Jurkat, Clone E6-1 (cell line): ENCODE measurements at places on chromosomes 5 and 9.

GRCh38 chr9:5421163-5421562 lies 16.6 kb downstream of the PLGRKT start:
- DNase-seq, result no peak

DNA sequence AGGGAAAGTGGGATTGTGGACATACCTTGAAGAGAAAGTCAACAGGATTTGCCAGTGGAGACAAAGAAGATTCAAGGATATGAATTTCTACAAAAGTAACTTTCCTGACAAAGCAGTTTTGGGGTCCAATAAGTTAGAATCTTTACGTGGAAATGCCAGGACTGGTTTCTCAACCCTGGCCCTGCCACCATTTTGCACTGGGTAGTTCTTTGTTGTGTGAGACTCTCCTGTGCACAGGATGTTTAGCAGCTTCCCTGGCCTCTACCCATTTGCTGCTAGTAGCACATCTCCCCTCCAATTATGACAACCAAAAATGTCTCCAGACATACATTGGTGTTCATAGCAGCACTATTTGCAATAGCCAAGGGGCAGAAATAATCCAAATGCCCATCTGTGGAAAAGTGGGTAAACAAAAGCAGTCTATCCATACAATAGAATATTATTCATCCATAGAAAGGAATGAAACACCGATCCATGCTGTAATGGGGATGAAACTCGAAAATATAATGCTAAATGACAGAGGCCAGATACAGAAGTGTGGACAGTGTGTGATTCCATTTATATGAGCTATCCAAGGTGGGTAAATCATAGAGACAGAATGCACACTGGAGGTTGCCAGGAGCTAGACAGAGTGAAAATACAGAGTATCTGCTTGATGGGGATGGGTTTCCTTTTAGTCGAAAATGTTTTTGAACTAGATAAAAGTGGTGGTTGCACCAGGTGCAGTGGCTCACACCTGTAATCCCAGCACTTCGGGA lies 91.4 kb downstream of the NSUN2 start:
- DNase-seq, result no peak

DNA sequence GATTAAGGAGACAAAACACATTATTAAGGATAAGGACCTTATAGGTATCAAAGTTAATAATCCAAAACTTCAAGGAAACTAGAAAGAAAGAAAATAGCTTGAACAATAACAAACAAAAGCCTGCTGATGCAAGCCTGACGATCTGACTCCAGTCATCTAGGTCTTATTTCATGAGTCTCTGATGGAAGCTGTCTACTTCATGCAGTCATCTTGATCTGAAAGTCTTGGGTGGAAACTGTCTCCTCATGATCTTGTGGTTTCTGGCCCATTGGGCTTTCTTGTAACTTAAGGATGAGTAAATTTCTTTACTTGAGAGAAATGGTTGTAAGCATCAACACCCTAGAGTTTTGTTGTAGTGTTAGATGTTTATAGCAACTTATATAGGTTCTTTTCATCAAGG lies 20.6 kb upstream of the PSIP1 start:
- DNase-seq, result no peak

DNA sequence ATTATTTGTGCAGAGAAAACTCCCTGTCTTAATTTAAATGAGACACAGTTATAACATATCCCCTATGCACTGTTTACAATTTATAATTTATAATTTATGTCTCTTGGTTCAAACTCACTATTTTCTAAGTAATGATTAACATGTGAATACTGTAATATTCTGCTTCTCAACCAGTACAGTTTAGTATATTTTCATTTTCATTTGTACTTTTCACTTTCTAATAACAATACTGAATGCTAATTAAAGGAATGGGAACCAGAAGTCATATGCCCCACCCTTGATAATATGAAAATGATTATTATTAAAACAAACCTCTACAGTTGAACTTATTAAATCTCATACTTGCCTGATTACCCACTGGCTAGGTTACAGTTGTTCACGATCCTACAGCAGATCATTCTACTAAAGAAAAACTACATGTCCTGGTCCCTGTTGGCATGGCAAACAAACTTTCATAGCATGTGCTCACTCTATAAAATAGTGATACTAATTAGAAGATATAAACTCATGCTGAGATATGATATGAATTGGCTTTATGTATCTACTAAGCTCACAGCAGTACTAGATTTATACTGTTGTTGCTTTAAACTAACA lies 66.4 kb downstream of the POU5F2 start:
- DNase-seq, result no peak

DNA sequence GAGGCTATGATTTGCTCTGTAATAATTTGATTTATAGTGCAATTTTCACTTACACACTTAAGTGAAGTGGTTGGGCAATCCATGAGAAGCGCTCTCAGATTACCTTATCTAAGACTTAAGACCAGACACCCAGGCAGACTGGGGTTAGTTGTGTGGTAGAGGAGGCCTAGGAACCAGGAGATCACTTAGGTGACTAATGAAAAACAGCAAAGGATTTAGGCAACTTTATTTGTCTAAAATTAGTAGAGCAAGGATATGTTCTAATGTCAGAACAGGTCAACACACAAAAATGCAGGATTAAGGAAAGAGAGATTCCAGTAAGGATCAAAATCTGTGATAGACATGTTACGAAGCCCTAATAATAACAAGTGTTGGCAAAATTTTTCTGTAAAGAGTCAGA lies 913.8 kb downstream of the TLE1 start:
- no peak for DNase-seq

- DNase-seq, result no peak
Measured at GRCh38 chr5:7872517-7873130, 3.7 kb downstream of the MTRR start.

GRCh38 chr5:15529821-15530220 lies 29.8 kb downstream of the FBXL7 start:
- DNase-seq, result no peak

DNA sequence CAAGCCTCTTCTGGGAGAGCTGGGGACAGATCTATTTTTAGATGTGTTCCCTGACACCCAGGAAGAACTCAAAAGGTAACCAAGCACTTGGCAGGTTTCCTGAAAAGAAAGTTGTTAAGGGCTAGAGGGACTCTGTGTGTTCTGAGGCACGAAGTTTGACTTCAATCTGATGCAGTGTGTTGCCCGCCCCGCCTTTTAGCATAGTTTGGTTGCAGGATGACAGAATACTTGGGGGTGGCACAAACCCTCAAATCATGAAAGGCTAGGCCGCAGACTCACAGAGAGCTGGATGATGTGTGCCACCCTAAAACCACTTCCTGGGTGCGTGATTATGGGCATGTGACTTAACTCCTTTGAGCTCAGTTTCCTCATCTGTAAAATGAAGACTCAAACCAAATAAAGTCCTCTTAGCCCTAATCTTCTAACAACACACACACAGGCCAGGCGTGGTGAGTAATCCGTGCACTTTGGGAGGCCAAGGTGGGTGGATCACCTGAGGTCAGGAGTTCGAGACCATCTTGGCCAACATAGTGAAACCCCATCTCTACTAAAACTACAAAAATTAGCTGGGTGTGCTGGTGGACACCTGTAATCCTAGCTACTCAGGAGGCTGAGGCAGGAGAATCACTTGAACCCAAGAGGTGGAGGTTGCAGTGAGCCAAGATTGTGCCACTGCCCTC lies 12.8 kb upstream of the NDFIP1 start:
- DNase-seq, result peak; percentile 91

DNA sequence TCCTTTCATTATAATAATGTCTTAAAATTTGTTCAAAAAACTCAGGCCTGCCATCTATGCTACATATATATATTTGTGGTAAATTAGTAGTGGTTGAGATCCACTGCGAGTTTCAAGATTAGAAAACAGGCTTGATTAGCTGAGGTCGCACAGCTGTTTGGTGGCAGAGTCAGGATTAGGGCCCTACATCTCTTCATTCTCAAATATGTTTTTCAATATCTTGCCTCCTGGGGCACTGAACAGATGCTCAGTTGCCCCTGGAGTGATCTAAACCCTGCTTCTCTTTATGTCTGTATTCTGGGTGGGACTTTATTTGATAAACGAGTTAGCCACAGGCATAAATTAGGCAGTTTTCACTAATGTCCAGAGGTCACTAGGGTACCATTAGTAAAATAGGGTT lies 27.8 kb upstream of the CEP120 start:
- DNase-seq, result no peak

DNA sequence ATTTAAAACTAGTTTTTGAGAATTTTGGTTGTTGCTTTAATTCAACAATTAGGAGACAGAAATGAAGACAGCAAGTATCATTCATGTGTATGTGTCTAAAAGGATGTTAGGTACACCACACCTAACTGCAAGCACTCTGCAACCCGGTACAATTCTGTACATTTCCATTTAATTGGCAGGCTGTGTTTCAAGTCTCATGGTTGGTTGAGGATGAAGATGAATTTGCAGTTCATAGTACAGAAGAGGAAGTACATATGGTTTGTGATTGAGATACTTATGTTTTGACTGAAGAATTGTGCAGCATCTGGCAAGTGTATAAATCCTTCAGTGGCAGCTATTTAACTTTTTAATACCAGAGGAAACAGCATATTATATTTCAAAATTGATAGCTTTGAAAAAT lies 628.7 kb upstream of the ZNF608 start:
- DNase-seq, result no peak

DNA sequence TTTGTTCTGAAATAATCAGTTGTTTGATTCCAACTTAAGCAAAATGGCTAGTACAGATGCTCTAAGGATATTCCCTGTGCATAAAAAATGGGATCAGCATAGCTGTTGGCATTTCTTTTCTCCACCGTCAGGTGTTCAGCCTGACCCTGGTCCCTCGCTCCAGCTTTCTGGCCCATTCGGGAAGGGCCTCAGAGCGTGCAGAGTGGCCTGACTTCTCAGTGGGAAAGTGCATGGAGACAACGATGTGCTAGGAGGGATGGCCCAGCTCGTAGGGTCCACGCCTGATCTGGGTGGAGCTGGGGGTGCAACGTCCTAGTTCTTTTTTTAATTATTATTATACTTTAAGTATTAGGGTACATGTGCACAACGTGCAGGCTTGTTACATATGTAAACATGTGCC lies 319.1 kb upstream of the IRX4 start:
- DNase-seq, result no peak

DNA sequence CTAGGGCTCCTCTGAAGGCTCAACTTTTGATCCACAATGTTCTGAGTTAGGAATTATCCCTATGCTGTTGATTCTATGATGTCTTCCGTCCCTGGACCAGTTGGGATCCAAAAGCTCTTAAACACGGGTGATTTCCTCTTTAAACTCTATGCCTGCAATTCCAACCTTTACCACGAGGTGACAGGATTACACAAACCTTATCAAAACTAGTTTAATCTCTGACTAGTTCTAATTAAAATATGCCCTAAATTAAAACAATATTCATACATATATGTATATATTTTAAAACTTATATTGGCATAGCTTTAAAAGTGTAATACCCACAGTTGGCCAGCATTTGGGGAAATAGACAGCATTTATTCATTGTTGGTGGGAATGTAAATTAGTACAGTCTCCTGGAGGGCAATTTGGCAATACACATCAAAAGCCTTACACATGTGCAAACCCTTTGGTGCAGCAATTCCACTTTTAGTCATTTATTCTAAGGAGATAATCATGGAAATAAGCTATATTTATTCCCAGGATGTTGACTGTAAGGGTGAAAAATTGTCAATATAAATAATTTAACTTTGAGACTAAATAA lies 51.6 kb upstream of the PHYKPL start:
- DNase-seq, result peak; percentile 23

GRCh38 chr5:82816926-82817325 lies 260.3 kb downstream of the TMEM167A start:
- DNase-seq, result no peak

DNA sequence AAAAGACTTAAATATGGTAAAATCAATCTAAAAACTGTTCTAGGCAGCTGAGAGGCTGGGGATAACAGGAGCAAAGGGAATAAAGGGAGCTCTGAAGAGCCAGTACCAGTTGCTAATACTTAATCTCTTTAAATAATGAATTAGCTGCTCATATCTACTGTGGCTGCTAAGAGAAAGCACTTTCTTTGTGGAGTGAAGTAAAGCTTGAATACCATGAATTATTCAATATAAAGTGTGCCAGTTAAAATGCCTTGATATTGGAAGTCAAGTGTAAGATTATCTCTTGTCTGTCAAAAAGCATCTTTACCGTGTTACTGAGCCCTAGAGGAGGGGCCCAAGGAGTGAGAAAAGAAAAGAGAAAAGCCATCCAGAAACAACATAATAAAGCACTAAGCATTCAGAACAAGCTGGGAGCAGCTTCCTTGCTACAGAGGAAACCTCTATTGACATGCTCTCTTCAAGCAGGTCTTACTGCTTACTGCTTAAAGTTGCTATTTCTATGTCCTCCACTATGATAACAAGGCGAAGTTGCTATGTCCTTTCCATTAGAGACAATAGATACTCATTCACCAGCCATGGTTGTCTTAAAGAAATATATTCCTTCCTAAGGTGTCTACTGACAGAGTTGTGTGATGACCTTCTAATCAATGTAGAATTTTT lies 297.4 kb downstream of the CETN3 start:
- DNase-seq, result no peak

GRCh38 chr9:75169623-75170022 lies 81.3 kb downstream of the OSTF1 start:
- no peak for DNase-seq

DNA sequence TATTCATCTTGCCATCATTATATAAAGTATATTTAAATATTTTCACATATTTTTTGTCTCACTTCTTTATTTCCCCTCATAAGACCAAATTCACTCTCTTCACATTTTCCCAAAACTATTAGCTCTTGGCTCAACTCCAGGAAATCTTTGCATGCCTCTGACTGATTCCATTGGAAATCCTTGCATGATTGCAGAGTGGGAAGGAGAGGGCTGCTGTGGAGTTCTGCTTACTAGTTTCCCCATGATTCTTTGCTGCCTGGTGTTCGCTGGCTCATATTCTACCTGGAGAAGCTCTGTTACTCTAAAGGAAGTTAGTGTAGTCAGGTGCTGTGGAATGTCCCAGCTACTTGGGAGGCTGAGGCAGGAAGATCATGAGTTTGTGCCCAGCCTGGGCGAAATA lies 41.9 kb downstream of the LIX1 start:
- no peak for DNase-seq

DNA sequence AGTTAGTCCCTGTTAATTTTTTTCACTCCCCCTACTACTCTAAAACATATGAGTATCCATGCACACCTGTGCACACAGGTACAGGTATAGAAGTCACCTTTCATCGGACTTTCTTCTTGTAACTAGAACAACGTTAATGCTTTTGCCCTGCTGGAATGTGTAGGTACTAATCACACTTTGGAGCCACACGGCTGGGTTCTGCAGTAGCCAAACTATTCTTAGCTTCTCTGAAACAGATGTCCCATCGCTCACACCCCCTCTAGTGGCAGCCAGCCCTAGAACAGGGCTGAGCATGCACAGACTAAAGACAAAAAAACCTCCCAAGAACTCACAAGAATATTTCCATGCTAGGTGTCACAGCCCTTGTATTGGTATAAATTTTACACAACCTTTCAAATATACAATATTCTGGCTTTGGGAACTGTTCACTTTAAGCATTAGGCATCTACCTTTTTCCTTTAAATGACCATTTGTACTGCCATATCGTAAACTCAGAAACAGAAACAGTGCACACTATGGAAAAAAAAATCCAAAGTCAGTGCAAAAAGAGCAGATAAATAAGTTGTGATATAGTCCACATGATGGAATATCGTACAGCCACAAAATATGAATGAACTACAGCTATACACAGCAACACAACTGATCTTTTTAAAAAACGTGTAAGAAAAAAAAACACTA lies 64.0 kb downstream of the RETREG1 start:
- DNase-seq, result peak; percentile 70
